ENCODE measurements at places on chromosomes 2 and 18. TPM values are rescaled to one million over a fixed set of nuclear protein-coding genes. Genes with fewer than 3 reads are reported as not detected.
A peak's percentile ranks its signal among the peaks of the same experiment; 100 is the strongest.

Gene GNAL
- total RNA-seq, result 0.04 TPM

DNA sequence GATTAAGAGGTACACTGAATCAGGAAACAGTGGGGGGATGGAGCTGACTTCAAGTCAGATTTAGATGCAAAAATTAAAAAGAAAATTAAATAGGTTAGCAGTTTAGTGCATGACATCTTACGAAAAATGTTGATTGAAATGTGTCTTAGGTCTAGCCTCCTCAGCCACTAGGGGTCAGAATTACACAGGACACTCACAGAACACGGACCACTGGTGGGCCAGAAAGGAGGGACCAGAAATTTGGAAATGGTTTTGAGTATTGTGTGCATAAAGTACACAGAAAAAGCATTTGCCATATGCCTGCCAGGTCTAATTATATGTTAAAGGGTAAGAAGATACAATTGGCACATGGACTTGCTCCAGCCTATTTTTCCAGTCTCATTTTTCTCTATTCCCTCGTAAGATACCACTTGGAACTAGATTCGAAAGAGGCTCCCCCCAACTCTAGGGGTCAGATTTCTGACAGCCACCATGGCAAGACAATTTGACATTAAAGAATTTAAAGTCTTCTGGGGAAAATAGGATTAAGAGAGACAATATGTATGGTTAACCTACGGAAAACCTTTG is 550.2 kb upstream of the SETBP1 start:
- DNase-seq, result peak; percentile 7

- DNase-seq, result peak; percentile 3
Measured at GRCh38 chr2:238585836-238586821, 159.4 kb downstream of the ASB1 start.

Gene DNAJC10
- total RNA-seq, result 52.5 TPM

Gene SLC23A3
- total RNA-seq, result 2.3 TPM

GRCh38 chr18:3447068-3447894 is 2.7 kb upstream of the TGIF1 start:
- no peak for DNase-seq

DNA sequence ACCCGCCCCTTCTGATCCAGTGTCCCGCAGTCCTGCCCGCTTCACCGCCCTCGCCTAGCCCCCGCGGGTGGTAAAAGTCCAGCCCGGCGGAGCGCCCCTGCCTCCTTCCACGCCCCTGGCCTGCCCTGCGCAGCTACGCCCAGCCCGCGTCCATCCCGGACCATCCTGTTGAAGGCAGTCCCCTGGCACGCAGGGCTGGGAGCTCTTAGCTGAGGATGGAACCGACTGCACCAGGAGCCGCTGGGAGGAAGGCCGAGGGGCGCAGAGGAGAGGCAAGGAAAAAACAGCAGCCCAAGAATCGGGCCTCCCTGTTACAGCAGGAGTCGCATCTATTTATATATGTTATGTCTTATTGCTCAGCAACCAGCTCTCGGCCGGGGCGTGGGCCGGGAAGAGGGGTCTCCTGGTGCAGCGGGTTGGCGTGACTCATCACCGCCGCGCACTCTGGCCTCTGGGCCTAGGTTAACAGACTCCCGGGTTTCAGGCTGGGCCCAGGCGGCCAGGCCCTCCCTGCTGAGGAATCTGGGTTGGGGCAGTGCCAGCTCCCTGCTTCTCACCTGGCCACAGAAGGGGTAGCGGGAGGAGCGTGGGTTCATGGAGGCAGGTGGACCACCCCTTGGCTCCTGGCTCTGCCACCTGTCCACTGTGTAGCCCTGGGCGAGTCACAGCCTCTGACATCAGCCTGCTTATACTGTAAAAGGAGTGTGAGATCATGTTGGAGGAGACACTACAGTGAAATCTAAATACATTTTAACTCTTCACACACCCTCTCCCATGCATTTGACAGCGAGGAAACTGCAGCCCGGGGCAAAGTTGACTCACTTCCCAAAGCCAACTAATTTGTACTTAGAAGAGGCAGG is 13.4 kb upstream of the MAP3K2 start:
- DNase-seq, result no peak

GRCh38 chr2:221075203-221075602 is 496.9 kb downstream of the EPHA4 start:
- DNase-seq, result no peak

DNA sequence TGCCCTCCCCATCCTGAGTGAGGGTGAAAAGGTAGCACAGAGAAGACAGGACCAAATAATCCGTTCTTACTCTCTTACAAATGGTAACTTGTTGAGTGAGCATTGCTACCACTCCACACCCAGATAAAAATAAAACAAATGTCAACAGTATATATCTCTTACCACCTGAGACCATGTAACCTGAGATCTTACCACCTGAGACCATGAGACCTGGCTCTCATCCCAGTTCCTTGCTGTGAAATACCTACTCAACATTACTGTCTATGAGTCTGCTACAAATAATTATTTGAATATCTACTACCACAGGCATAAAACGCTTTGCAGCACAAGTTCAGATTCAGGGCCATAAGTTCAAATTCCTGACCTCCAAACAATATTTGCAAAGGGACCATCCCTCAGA is 234.7 kb downstream of the C1D start:
- no peak for DNase-seq

DNA sequence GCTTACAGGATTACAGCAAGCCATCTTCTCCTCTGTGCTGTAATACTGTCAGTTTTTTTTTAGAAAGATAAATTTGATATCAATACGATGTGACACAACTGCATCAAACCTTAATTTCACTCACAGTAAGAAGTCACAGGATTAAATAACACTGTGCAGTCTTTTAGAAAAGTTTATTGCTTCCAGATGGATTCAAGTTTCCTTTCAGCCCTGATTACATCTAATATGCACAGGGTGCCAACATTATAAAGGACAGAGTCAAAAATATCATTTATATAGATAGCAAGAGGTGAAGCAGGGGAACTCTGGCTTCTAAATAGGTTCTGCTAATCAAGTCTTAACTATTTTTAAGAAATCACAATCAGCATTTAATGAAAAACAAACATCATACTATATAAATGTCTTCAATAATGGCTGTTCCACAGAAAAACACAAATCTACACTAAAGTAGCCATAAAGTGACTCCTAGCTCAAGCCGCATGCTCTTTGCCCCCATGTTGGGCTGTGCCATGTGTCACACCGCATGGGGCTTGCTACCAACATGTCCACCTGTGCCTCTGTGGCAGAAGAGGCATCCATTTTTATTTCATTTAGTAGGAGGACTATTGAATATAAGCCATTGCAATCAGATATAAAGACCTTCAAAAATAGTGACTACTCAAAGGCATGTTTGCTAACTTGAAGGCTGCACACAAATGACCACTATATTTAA is 35.0 kb downstream of the CERKL start:
- DNase-seq, result no peak

DNA sequence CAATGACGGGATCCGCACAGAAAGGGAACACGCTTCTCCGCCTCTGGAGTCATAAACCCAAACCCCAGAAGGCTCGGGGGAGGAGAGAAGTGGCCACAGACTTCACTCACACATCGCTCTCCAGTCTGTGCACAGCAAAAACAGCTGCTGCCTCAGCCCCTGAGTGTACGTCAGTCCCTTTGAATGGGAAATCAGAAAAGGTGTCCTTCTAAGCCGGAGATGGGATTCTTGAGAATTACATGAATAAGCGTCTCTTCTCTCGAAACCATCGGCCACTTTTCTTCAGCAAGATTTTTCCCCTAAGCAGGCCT is 78.3 kb downstream of the PDCL3 start:
- DNase-seq, result no peak

Gene CYP27C1
- not detected for total RNA-seq

DNA sequence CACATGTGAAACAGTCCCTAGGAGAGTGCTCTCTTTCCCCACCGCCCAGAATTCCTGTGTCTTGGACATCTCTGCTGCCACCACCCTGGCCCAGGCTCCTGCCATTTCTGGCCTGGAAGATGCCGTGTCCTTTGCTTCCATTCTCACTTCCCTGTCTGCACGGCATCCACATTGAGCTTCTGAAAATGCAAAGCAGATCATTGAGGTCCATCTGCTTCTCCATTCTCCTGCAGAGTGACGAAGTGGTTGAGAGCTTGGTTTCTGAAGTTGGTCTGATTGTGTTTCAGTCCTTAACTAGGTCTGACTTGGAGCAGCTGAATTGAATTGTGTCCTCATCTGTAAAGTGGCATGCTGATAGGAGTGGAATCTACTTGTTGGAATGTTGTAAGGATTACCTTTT is 98.7 kb upstream of the MGAT5 start:
- DNase-seq, result no peak

DNA sequence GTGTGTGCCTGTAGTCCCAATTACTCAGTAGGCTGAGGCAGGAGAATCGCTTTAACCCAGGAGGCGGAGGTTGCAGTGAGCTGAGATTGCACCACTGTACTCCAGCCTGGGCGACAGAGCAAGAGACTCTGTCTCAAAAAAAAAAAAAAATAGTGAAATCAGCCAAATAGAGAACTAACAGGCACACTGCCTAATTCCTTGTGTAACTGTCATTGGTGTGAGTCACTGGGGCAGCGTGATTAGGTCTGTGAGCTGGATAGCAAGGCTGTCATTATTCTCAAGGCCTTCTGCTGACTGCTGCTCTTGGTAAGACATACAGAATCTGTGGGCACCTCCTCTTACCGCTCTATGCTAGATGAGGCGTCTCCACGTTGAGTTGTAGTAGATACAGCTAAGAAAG is 270.3 kb downstream of the NEDD4L start:
- DNase-seq, result no peak

DNA sequence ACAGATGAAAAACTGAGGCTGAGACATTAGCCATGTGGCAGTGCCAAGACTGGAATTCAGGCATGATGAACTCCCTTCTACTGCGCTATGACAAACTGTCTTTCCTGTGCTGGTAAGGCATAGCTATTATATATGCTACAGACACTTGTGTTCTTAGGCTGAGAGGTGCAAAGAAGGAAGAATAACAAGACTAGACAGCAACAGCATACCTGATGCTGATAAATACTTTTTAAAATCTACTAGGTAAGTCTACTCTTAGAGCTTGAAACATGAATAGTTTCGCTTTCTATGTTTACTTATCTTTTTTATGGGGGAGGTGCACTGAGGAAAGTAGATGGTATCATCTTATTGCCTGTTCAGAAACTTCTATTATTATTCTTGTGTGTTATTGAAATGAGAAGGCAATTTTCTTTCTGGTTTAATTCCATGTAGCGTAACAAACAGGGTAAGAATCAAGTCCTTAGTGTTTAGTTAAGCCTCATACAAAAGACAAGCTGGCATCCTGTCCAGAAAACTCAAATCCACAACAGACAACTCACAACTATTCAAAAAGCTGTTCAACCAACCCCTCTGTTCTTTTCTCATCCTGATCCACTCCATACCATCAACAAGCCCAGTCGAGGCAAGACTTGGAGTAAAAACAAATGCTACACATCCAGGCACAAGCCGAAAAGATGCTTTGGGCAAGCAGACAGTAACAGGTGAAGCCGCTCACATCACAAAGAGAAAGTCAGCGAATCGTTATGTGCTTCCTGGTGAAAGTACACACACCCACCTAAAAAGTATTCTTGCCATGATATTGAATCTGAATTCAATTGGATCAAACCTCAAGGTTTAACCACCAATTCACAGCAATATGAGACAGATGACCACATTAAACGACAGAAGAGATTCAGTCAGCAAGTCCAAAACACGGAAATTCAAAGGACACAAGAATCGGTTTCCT is 1.5 kb downstream of the TTC32 start:
- DNase-seq, result peak; percentile 44

GRCh38 chr2:241612156-241613016 is 24.6 kb downstream of the THAP4 start:
- no peak for DNase-seq

DNA sequence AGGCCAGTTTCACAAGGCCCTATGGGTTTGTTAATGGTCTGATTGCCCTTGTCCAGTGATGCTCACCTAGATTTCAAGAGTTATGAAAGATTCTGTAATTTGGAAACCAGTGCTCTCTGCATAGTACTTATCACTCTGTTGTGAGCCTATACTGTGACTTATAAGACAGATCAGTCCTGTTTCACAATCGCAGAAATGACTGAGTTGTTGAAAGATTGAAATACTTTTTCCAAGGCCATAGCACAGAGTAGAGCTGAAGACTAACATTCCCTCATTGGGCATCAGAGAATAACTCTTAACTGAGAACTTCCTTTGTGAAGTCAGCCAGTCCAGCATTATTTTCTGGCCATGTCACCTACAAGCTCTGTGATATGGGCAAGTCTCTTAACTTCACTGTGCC is 44.0 kb downstream of the CCDC85A start:
- DNase-seq, result no peak

DNA sequence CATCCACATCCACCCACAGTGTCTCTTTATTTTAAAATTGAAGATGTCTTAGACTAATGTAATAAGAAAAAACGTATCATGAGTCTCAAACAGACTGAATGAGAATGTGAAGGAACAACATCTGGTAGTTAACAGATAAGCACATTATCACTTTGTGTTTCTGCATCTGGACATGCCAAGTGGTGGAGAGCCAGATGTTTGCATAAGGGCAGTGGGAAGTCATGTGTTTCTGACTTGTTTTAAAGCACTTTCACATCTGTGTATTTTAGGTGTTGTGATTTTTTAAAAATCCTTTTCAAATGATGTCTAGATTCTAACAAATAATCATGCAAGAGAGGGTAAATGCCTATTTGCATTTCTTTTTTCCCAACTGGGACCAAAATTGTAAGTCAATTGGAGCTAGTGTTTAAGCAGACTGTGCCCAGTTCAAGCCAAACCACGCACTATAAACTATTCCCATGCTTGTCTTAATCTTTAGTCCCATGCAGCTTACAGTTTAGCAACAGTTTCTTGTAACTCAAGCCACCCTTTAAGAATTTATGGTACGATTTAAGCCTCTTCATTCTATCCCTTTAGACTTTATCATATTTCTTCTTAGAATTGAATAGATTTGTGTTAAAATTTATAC is 272.7 kb upstream of the DOK6 start:
- DNase-seq, result no peak

Gene PLGLB1
- total RNA-seq, result 4.7 TPM

GRCh38 chr2:71613403-71613952 is 160.1 kb downstream of the DYSF start:
- no peak for DNase-seq

DNA sequence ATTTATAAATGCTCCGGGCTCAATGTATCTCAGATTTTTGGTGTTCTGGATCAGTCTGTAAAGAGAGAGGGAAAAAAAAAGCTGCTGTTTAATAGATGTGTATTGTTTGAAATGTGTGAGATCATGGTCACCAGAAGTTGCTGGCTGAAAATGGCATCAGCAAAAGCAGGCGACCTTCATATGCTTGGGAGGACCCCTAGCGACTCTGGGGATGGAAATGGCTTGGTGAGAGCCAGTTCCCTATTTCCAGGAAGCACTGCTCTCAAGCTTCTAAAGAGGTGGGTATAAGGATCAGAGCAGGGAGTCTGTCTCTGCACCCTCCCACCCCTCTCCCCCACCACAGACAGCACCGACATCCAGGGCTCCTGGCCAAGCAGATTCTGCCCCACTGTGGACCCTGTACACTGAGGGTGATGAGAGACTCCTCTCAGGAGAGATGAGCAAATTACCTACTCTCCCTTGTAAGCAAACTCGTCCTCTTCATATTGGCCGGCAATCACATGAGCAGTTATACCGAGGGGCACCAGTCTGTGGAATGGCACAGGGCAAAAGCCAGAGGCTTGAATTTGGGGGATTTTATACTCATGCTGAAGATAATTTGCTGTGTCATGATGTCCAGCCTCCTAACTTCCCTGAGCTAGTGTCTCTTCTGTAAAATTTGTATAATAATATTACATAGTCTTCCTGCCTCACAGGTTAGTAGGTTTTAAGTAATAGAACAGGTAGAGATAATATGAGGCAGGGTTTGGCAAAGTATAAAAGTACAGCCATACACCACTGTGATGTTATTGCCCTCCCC is 29.6 kb downstream of the LHCGR start:
- no peak for DNase-seq

All from activated CD4-positive, alpha-beta T cell treated with anti-CD3 and anti-CD28 coated beads, Interleukin-2, amount 10 ng/mL, durations not matched to agents 7 days and 5 days (primary cell).